ENCODE measurements at places on chromosomes 6 and 20.

GRCh38 chr6:145225500-145225899, 509.8 kb downstream of the EPM2A start:
- DNase-seq: no peak

- DNase-seq: no peak
Measured at GRCh38 chr20:39021748-39022147, 59.6 kb downstream of the DHX35 start.

DNA sequence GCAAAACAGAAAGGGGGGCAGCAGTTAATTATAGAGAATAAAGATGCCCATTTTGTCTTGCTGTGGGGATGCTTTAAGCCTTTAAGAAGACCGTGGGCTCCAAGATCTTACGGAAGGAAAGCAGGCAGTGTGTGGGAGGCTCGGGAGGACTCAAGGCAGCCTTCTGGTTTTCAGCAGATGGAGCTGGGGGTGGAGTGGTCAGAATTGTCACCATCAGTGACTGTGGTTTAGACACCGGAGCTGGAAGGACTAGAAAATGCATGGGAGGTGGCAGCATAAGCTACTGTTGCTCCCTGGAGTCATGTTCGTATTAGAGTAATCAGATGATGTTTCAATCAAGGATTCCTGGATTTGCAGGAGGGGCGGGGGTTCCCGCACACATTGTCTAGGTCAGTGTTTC, 3.7 kb downstream of the PHACTR1 start:
- no peak for DNase-seq

- peak; percentile 58 for DNase-seq
Measured at GRCh38 chr6:1310628-1311399, 1.1 kb upstream of the FOXQ1 start.

DNA sequence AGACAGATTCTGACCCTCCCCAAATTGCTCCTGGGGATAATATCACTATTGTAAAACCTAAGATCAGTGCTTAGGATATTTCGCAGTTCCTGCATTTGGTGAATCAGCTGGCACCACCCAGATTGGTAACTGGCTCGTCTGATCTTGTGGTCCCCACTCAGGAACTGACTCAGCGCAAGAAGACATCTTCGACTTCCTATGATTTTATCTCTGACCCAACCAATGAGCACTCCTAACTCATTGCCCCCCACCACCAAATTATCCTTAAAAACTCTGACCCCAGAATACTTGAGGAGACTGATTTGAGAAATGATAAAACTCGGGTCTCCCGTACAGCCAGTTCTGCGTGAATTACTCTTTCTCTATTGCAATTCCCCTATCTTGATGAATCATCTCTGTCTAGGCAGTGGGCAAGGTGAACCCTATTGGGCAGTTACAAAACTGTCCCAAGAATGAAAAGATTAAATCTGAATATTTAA, 55.7 kb upstream of the PRND start:
- DNase-seq: no peak

GRCh38 chr6:68637782-68638181, 2.7 kb downstream of the ADGRB3 start:
- DNase-seq: no peak

- no peak for DNase-seq
Measured at GRCh38 chr20:16111172-16111832, 461.9 kb downstream of the KIF16B start.

GRCh38 chr6:35736253-35736894, 458 bp upstream of the ARMC12 start:
- DNase-seq: peak; percentile 82

GRCh38 chr20:62104791-62105345, 17.4 kb upstream of the LSM14B start:
- no peak for DNase-seq

DNA sequence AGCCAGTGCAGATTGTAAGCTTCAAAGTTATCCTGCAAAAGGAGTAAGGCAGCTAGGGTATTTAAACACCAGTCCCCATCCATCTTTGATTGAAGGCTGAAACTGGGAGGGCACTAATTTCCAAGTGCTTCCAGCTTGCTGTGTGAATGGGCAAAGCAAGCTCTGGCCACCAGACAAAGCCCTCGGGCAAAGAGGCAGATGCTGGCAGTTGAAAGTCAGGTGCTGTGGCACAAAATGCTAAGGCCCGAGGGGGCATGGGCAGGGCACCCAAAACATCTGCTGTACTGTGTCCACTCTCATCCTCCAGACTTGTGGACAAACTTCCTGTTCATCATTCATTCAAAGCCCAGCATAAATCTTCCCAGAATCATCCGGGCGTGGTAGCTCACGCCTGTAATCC, 62.9 kb downstream of the TRMT6 start:
- no peak for DNase-seq

- DNase-seq: no peak
Measured at GRCh38 chr20:54555150-54555549, 79.8 kb downstream of the DOK5 start.

GRCh38 chr20:48538058-48538825, 289.6 kb downstream of the PREX1 start:
- no peak for DNase-seq

DNA sequence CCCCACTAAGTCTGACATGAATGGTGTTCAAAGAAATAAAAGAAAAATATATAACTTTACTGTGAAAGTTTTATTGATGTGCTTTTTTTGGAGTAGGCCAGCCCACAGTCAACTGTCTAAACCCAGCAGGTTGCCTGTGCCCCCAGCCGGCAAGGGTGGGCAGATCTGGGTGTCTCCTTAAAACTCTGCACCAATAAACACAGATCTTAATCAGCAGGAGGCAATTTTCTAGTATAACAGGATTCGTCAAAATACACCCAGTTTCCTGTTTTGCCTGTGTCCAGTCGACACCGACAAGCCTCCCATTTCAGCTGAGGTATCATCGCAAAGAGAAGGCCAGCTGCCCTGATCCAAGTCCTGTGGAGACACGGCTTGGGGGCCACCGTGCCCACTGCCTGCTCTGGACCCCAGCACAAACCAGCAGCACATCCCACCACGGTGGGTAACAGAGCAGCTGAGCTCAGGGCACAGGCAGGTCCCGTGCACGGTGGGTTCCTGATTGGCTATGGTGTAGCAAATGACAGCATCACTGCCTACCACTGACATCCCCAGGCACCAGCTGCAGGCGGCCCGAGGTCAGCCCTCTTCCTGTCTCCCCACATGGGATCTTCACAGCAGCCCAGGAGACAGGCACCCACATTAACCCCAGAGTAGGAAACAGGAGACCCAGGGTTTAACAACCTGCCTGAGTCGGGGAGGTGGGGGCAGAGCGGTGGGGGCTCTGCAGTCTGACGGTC, 15.7 kb downstream of the BMP7 start:
- peak; percentile 20 for DNase-seq

DNA sequence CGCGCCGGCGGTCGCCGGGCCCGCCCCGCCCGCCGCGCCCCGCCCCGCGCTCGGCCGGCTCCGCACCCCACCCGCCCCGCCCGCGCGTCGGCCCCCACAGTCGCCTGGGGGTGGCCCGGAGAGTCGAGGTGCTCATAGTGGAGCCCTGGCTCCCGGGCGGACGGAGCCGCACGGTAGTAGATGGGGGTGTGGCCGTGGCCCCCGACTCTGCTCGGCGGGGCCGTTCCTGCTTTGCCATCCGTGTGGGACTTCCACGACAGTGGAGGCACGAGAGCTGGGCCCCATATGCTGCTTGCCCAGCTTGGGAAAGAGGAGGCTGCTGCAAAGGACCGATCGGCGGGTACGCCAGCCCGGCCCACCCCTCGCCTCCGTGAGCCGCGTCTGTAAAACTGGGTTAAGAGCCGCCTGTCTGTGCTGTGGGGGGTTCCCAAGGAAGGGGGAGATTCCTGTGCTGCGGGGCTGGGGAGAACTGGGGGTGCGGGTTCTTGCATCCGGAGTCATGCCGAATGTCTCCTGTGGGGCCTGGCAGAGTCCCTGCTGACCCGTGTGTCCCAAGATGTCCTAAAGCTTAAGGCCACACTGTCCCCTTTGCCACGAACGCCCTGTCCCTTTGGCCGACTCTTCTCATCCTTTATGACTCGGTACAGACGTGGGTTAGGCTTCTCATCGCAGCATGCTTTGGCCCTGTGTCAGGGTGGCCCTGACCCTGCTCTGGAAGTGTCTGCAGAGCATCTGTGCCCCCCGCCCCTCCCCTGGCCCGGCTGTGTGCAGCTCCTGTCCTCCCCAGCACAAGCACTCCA, at the start of gene OPRL1:
Gene OPRL1 (plus strand): TSS at position 70 of the 800 bp plus-strand sequence. CDS start 12,639 bp downstream, outside the sequence.
- peak; percentile 59 for DNase-seq

DNA sequence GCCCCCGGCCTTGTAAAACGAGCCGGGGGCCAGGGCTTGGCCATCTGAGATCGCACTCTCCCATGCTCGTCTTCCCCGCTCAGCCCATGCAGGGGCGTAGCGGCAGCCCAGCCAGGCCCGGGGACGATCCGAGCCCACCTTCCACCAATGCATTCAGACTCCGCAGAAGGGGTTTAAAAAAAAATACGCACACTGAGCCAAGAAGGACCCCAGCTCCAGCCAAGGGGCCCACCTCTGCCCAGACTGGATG, 320 bp downstream of the GSTA4 start:
- DNase-seq: no peak

DNA sequence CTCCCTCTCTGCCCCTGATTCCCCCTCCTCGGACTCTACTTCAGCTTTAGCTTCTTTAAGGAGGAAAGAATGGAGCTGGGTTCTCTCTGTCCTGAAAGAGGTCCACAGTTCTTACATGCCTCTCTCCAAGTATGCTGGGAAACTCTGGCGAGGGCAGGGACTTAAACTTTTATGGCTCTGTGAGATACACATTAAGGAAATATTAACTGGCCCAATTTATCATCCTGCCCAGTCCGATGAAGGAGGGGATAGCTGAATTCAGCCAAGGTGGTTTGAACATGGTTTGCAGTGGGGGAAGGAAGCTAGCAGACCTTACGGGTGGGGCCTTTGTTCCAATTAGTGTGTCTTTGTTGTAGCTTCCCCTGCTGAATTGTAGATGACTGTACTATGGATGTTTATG, 121.7 kb downstream of the EYA4 start:
- DNase-seq: no peak

DNA sequence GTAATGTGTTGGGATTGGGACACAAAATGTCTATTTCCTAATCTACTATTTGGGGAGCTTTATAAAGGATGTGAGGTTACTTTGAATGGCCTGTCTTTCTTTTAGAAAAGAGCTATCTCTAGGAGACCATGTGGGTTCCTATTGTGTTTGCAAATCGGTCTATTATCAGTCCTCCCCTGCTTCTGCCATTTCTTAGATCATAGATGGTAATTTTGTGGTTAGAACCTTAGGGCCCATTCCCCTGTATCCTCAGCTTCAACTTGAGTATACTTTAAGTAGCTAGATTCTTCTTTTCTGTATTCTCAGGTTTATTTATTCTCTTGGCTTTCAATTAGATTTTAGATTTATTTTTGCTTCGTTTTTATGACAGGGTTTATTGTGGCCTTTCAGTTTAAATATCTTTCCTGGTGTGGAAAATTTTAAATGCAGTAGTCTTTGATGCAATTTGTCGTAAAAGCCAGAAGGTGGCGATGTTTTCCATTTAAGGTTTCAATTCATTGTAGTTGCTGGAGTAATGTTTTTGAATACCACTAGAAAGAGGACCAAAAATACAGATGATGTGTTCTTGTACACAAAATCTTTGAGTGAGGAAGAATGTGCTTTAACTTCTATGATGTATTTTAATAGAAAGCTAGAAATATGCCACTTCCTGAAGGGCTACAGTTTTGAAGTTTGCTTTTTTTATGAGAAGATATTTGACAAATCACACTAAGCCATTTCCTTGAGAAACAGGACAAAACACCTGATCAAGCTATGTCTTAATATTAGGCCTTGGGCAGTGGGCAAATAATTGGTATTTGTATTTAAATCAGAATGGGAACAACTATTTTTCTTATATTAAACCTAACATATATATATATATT, 20.3 kb downstream of the TBPL1 start:
- DNase-seq: peak; percentile 40

DNA sequence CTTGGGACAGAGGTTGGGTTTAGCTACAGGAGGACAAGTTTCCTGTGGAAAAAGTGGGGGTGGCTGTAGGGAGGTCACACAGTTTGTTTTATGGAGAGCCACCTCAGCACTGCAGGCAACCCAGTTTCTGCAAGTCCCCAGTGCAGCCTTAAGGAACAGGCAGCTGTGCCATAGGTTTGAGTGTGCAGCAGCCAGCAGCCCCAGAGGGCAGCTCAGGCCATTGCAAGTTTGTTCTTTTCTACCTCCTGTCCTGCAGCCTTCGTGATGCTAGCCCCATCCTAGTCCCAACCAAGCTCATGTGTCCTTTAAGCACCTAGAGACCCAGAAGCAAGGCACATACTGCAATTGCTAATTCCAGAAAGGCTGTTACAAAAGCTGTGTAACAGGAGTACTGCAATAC, 58.8 kb downstream of the ZBTB9 start:
- no peak for DNase-seq

GRCh38 chr6:8066108-8066507, 1.9 kb upstream of the BLOC1S5 start:
- DNase-seq: no peak

DNA sequence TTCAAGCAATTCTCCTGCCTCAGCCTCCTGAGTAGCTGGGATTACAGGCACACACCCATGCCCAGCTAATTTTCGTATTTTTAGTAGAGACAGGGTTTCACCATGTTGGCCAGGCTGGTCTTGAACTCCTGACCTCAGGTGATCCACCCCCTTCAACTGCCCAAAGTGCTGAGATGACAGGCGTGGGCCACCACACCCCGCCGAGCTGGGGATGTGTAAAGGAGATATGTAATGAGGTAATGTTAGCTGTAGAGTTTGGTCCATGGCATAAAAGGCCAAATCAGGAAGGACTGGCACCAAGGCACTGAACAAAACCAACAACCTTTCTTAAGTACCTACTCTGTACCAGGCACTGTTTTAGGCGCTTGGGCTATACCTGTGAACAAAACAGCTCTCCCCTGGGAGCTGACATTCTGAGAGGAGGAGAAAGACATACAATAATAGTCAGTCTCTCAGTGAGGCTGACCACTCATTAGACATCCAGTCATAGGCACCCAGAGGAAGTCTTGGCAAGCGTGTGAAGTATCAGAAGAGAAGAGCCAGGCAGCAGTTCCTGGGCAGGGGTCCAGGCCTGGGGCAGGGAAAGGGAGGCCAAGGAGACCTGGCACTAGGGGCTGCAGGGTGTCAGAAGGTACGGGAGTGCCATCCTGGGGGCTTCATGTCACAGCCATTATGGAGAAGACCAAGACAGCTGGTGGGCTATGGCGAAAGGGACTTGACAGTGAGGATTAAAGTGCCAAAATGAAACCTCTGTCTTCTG, 164.8 kb upstream of the DTNBP1 start:
- DNase-seq: no peak

- DNase-seq: peak; percentile 42
Measured at GRCh38 chr20:47356220-47356525, 326 bp downstream of the ZMYND8 start.

DNA sequence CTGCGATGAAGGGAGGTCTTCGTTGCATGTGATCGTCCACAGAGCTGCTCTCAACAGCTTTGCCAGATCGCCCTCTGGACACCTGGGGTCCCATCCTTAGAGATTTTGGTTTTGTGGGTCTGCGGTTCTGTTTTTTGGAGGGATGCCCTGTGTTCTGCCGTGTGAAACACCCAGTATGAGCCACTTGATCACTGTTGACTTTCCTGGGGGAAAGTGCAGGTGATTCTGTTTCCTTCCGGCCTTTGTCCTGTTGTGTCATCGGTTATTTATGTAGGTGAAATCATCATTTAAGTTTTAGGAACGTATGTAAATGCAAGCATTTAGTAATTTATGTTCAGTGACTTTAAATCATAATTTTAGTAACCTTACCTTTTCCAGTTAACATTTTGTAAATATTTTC, 56.4 kb upstream of the SLC22A1 start:
- no peak for DNase-seq
